CMK (cell line): ENCODE measurements at places on chromosomes 5 and 9.

DNA sequence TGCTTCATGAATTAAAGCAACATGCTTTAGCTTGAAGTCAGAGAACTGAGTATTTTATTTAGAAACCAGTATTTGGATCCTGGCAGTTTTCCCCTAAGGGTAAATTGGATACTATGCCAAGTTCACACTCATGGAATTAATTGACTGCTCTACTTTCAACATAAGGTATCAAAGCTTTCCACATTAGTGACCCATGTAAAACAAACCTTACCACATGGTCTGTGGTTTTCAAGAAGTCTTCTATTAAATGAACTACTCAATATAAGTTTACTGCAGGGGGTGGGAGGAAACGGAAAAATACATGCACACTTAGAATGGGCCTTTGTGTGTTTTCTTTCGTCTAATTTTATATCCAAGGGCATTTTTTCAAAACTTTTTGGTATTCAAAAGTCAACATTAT, 232.0 kb upstream of the FBXL7 start:
- no peak for DNase-seq

DNA sequence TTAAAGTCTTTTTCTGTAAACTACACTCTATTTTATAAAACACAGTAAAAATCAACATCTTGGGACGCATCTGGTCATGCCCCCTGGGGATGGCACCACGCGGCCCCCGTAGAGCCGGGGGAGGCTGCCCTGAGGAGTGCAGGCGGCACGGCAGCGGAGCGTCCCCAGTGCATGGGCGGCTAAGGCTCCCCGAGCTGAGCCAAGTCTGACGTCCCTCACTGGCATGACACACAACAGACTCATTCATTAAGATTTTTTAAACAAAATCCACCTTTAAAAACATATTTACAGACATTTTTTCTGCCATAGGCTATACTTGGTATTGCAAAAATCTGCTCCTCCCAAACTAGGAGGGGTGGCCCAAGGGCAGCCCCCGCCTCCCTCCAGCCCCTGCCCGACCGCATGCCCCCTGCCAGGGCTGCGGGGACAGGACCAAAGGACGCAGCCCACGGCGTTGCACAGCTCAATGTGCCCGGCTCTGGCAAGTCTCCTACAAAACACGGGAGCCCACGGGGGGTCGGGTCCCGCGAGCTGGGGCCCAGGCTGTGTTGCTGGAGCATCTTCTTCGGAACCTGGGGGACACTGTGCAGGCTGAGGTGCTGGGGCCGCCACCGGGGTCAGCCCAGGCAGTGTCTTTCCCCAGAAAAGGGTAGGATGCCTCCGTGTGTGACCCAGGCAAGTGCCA, 11.8 kb upstream of the SEC16A start:
- DNase-seq = no peak

DNA sequence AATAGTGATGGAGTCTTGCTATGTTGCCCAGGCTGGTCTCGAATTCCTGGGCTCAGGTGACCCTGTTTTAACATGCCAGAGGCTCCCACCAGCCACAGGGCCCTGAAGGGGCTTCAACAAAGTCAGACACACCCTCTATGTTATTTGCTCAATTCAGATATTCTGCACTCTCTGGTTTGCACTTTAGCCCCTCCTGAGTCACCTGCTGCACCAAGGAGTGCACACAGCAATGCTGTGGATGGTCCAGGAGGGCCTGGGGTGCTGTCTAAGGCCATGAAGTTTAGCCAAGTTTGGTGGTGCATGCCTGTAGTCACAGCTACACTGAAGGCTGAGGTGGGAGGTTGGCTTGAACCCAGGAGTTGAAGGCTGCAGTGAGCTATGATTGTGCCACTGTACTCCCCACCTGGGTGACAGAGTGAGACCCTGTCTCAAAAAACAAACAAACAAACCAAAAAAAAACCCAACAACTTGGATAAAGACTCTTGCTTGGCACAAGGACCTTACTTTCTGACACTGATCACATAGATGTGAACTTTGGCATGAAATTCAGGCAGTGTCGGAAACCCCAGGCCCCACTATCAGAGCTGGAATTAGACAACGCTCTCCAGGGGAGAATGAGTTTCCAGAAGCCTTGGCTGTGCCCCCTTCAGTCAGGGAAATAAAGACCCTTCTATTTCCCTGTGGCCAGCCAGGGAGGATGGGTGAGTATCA, 39.7 kb upstream of the CDKN2AIPNL start:
- DNase-seq = no peak

- DNase-seq = no peak
Observed at GRCh38 chr9:32255026-32255425, 129.4 kb upstream of the ACO1 start.

DNA sequence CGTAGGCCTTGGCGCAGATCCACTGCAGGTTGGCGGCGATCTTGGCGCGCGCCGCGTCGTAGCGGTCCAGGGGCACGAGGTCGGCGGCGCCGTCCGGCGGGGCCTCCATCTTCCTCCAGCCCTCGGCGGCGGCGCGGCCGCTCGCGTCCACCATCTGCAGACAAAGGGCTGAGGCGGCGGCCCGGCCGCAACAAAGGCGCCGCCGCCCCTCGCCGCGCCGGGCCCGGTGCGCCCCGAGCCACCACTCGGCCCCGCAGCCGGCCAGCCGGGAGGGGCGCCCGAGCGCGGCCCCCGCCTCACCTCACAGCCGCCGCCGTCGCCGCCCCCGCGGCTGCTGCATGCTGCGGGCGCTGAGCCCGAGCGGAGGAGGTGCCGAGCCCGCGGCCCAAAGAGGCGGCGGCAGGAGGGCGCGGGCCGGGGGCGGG, 328 bp downstream of the CAMSAP1 start:
- DNase-seq = no peak

- DNase-seq = no peak
Observed at GRCh38 chr5:132837868-132838267, 7.4 kb upstream of the SHROOM1 start.

GRCh38 chr5:140108093-140109017, 5.6 kb upstream of the PURA start:
- DNase-seq = no peak

DNA sequence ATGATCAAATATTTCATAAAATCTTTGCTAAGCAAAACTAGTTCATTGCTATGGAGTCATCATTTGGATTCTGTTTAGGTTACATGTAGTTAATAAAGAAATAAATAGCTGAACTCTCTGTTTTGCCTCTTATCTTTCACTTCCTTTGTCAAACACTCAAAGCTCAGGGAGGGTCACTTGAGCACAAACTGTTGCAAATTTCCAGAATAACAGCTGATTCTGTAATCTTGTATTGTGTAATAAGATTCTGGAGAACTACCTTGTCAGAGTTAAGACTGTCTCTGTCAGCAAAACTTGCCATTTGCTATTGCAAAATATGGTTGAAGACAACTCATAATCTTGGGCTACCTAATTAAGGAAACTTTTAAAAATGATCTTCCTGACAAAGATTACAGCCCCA, 182.0 kb upstream of the MOCS2 start:
- DNase-seq = no peak

GRCh38 chr5:171080186-171080938, 218.5 kb downstream of the RANBP17 start:
- no peak for DNase-seq

DNA sequence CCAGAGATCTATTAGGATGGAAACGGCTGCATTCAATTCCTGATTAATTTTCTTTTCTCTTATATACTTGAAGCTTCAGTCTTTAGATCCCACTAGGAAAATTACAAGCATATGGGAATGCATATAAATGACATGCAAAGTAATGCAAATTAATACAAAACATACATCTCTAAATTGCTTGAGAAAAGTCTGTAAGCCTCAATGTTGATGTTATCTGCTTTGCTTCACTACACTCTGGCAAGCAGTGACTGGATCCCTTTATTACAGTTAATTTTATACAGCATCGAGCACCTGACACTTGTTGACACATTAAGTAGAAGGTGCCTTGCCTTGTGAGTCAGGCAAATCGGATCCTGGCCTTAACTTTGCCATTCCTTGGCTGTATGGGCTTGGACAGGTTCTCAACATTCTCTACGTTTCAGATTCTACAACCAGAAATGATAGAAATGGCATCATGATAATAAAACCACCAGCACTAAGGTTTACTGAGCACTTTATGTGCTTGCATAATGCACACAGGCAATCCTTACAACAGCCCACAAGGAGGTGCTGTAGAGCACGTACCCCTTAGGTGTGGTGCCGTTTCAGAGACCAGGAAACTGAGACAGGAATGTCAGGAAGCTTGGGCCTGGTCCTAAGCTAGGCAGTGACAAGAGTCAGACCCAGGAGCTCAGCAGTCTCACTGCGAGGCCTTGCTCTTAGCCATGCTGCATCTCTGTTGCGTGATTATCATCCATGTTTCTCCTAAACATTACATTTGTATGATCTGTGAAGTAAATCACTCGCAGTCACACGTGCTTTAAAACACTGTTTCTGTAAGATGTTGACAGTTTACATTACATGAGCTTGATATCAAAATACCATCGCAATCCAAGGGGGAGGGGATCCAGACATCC, 2.7 kb downstream of the GCNT4 start:
- DNase-seq = peak; percentile 33

DNA sequence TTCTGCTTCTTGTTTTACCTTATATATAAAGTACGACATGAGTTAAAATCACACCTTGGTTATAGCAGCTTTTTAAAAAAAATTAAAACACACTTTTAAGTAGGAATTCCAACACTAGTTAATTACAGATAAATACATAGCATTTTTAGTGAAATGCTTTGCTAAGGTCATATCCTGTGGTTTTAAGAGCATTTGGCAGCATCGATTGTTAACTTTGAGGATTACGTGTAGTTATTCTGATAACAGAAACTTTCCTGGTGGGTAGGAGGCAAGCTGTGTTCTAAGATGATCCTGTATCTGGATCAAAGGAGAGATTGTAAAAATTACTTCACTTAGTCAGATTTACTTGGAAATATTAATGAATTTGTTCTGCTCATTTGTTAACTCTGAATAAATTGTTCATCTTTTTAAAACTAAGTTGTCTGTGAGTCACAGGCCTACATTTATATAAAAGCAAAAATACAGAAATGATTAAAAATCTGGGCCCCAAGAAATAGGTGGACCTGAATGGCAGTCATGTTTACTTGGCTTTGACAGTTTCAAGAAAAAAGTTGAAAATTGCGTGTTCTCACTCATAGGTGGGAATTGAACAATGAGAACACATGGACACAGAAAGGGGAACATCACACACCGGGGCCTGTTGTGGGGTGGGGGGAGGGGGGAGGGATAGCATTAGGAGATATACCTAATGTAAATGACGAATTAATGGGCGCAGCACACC, 58.3 kb downstream of the TRIO start:
- no peak for DNase-seq

DNA sequence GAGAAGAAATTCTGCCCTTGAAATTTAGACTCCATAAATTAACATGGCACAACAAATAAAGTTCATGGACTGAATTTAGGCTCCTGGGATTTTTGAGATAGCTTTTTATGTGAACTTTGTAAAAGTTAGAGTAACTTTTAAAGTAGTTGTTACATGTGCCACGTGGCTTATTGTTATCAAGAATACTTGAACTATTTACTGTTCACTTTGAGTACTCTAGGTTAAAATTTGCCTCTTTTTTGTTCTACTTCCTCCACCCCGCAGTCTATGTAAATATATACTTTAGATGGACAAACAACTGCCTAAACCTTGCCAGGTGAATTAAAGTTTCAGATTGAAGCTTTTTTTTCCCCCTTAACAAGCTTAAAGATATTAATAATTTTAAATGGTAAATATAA, 457.9 kb downstream of the RAB3C start:
- no peak for DNase-seq

- DNase-seq = no peak
Observed at GRCh38 chr9:13932528-13933267, 381.2 kb downstream of the NFIB start.

- no peak for DNase-seq
Observed at GRCh38 chr5:32589942-32590869, 4.8 kb downstream of the SUB1 start.

DNA sequence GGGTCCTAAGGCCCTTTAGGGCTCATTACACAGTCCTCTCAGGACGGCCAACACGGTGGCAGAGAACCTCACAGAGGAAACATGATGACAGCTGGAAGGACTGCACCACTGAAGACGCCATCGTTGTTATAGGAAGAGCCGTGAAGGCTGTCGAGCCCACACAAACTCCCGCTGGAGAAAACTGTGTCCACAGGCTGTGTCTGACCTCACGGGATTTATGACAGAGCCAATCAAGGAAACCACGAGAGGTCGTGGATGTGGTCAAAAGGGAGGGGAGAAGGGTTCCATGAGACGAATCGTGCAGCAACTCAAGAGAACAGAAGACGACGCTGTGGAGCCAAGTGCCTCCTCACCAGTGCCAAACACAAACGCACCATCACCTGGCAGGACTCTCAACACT, 12.2 kb downstream of the QSOX2 start:
- no peak for DNase-seq

DNA sequence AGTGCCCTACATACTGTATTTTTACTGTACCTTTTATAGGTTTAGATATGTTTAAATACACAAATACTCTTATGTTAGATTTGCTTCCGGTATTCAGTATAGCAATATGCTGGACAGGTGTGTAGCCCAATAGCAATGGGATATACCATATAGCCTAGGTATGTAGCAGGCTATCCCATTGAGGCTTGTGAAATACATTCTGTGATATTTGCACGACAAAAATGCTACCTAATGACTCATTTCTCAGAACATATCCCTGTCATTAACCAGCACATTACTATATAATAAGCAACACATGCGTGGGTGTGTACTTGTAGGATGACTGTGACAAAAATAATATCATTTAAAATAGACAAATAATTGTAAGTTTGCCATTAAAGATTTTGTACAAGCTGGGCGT, 208.8 kb downstream of the MRPS30 start:
- no peak for DNase-seq

DNA sequence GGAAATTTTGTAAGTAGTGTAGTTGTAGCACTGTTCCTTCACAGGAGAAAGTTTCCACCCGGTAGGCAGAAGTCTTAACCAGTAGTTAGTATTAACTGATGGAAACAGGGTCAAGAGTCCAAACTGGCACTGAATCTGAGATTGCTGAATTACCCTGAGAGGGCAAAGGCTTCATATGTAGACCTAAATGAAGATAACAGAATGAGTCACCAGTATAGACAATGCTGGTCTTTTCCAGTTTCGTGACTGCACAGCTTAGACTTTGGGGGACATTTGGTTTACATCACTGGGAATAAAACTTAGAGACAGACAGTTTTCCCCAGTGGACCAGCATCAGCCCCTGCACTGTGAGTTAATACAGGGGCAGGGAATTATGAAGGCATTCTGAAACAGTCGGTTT, 60.5 kb downstream of the PCSK5 start:
- no peak for DNase-seq

- no peak for DNase-seq
Observed at GRCh38 chr9:130765137-130766020, 69.7 kb upstream of the ABL1 start.

DNA sequence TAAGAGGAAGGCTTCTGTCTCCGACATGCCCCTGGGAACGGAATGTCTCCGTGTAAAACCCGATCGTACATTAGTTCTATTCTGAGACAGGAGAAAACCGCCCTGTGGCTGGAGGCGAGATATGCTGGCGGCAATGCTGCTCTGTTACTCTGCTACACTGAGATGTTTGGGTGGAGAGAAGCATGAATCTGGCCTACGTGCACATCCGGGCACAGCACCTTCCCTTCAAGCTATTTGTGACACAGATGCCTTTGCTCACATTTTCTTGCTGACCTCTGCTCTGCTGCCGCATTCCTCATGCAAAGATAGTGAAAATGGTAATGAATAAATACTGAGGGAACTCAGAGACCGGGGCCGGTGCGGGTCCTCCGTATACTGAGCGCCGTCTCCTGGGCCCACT, 2.2 kb upstream of the DPP7 start:
- DNase-seq = no peak
